ENCODE measurements at places on chromosomes 1 and 21.

- no peak for DNase-seq
Observed at GRCh38 chr1:14482784-14483450, 115.6 kb upstream of the KAZN start.

GRCh38 chr1:208896768-208897167, 652.6 kb upstream of the PLXNA2 start:
- no peak for DNase-seq

- DNase-seq = no peak
Observed at GRCh38 chr1:204443260-204443619, 31.6 kb upstream of the PPP1R15B start.

GRCh38 chr1:38014171-38014570, 1.6 kb downstream of the UTP11 start:
- no peak for DNase-seq

GRCh38 chr1:170701962-170702361, 38.0 kb downstream of the PRRX1 start:
- no peak for DNase-seq

DNA sequence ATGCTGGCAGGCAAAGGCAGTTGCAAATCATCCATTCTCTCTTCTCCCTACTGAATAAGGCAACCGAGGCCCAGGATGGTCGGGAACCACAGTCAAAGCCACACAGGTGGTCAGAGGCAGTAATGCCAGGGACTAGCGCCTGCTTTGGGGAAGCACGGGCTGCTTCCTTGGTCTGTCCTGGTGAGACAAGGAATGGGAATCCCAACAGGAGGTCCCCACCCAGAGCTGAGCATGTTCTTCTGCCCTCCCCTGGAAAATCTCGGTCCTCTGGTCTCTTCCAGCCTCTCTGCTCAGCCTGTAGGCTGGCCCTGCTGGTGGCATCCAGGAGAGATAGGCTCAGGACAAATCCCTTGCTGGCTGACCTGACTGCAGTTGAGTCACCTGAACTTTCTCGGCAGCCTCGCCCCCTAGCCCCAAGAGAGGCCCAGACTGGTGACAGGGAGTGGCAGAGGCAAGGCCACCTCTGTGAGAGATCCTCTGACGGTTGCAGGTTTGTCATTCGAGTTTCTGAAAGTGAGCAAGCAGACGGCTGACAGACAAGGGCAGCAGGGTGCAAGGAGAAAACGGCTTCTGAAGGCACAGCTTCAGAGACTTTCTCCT, 5.8 kb downstream of the OLIG1 start:
- no peak for DNase-seq

- DNase-seq = no peak
Observed at GRCh38 chr1:229563241-229563640, 4.7 kb upstream of the ABCB10 start.

- DNase-seq = no peak
Observed at GRCh38 chr1:51313961-51314777, 16.2 kb downstream of the TTC39A start.

DNA sequence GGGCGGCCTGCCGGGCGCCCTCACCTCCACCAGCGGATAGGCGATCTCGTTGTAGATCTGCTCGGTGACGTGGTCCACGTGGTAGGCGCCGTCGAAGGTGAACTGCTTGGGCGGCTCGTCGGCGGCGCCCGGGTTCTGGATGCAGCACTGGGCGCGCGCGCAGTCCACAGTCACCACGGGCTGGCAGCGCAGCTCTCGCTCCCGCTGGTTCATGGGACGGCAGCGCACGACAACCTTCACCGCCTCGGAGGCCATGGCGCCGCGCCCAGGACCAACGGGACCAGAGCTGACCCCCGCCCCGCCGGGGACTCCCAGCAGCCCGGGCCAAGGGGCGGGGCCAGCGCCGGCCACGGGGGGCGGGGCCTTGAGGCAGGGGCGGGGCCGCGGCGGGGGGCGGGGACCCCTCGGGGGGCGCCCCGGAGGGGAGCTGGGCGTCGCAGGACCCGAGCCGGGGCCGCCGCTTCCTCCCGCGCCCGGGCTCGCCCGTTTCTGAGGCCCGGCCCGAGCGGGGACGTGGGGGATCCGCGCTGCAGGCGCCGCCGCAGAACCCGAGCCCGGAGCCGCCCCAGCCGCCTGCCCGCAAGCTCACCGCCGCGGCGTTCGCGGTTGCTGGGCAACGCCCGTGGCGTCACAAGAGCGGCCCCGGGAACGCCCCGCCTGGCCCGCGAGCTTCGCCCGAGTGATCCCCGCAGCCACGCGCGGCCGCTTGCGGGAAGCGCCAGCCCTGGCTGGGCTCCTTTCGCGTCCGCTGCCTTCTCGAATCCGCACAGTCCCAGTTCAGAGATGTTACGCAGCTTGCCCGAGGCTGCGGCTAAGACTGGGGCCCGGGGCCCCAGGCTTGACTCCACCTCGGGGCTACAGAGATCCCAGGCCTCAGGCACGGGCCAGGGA, at the start of gene KIF17:
Gene KIF17 (minus strand): TSS at position 556 of the 891 bp plus-strand sequence. CDS start 301 bp downstream, at position 255.
- DNase-seq = no peak

DNA sequence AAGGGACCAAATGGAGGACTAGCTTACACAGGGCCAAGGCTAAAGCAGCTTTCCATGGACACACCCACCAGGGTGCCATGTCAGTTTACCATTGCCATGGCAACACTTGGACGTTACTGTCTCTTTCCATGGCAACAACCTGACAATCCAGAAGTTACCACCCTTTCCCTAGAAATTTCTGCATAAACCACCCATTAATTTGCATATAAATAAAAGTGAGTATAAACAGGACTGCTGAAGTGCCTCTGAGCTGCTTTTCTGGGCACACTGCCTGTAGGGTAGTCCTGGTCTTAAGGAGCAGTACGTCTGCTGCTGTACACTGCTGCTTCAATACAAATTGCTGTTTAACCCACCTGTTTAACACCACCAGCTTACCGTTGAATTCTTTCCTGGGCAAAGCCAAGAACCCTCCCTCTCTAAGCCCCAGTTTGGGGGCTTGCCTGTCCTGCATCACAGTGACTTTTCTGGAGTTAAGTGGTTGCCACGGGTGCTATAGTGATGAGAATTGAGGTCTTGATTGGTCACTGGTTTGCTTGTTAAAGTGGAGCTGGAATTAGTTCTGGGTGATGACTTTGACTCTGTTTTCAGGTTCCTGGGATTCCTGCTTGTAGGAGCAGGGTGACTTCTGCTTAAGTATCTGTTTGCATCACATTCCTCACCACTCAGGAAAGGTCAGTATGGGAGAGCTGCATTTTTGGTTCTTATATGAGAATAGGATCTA, 83.2 kb downstream of the CLDN17 start:
- DNase-seq = no peak

- no peak for DNase-seq
Observed at GRCh38 chr1:207851696-207852095, 59.2 kb downstream of the CD34 start.

- DNase-seq = no peak
Observed at GRCh38 chr1:98054786-98055185, 134.0 kb upstream of the DPYD start.

GRCh38 chr21:44296103-44296519, 3.7 kb upstream of the PFKL start:
- DNase-seq = no peak

GRCh38 chr1:178937695-178938094, 66.8 kb upstream of the ANGPTL1 start:
- DNase-seq = no peak

- no peak for DNase-seq
Observed at GRCh38 chr1:15944308-15945010, 31.4 kb downstream of the ZBTB17 start.

DNA sequence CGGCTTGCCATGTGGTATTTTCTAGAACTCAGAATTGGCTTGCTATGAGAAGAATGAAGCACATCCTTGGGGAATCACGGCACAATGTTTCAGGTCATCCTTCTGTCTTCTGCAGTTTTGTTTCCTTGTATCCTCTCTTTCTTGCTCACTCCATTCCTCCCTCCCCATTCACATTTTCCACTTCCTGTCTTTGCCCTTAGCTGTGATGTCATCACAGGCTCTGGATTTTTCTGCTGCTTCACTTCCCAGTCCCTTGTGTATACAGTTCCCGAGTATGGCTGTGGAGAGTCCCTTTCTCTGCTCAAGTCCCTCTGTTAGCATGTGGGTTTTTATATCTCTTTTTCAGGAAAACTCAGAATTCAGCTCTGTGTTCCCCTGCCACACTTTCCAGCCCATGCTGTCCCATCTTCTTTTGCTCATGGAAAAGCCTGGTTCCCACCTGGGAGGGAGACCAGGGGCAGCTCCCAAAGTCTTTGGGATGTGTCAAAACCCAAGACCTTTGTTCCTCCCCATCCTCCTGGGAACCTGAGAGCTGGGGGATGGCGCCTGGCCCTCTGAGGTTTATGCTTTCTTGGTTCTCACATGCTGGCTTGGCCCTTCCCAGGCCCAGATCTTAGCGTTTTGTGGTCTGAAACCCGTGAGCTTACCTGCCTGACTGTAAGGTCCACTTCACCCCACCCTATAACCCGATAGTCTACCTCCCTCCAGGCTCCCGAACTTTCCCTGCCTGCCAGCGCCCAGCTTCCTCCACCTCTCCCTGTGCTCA, 4.8 kb upstream of the RGS16 start:
- no peak for DNase-seq

DNA sequence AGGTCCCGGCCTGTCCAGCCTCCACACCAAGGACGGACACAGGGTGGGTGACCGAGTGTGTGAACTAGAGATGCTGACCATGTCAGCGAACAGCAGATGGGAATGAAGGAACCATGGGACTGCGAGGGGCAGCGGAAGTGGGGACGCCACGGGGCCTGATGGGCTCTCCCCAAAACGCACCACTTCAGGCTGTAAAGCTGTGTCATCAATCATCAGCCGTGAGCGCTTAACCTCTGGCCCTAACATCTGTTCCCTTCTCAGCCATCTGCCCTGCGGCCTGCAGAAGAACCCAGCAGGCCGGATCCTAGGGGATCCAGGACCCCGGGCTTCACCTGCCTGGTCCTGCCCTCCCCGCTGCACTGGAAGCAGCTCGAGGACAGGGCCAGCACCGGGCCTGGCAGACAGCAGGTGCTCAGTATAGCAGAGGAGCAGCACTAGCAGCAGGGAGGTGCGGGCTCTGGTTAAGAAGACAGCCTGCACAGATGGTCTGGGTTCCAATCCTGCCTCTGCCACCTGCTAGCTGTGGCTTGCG, 58.7 kb downstream of the DMRTB1 start:
- no peak for DNase-seq

DNA sequence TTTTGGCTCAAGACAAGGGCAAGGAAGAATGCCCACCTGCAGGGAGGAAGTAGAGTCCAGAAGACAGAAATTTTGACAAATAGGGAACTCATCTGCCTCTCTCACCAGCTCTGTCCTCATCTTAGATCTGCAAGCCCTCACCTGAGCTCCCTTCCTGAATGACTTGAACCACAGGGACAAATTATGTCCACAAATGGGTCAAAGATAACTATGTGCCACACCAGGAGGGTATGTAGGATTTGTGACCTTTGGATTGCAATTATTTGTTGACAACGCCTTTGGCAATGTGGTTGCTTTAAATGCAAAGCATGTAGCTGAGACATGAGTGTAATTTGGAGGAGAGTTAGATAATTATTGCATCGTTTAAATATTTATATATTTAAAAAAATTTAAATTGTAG, 79.5 kb downstream of the GRIK1 start:
- DNase-seq = no peak

DNA sequence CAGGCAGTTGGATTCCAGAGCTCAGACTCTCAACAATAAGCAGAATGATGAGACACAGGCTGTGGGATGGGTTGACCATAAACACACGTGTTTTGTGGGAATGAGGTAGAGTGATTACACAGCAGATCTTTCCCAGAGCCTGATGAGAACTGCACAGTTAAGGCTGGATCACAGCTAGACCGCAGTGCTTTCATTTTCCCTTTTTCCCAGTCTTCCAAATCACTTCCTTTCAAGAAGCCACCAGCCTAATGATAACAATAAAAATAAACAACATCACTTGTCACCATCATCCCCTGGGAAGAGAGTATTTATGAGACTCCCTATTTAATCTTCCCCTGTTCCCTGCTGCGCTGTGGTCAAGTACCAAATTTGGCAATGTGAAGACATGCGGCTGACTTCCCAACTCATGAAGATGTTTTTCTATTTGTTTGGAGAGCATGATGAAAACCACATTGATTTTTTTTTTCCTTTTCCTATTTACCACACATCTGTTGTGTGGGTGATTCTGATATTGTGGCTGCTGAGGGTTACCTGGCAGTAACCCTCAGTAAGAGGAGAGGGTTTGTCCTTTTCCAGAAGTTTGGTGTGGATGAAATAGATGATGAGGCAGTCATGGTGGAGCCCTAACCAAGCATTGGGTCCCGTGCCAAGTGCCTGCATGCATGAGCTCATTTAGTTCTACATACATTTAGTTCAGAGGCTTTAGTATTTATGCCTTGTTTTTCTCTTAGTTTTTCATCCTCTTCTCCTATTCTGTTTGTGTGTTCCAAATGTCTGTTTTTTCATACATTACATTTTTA, 248.9 kb upstream of the HOOK1 start:
- no peak for DNase-seq

- DNase-seq = no peak
Observed at GRCh38 chr1:178976541-178976940, 49.2 kb upstream of the FAM20B start.

- no peak for DNase-seq
Observed at GRCh38 chr1:111318523-111318922, 27.9 kb downstream of the CHIA start.

- DNase-seq = no peak
Observed at GRCh38 chr1:177255411-177255810, 84.7 kb downstream of the BRINP2 start.

DNA sequence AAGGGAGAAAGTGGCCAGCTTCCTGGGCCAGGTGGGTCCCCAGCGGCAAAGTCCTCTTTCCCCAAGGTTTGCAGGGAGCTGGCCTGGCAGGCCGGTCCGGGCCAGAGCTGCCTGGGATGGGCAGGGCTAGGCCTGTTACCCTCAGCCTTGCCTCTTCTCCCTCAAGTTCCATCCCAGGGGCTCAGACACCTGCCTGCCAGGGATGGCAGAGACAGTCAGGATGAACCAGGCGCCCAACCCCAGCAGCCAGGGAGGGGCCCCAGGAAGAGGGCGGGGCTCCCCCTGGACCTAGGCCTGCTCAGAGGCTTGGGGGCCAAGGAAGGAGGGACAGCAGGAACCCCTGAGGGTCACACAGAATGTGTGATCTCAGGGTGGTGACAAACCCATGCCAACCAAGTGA, 120.6 kb downstream of the CASZ1 start:
- no peak for DNase-seq

DNA sequence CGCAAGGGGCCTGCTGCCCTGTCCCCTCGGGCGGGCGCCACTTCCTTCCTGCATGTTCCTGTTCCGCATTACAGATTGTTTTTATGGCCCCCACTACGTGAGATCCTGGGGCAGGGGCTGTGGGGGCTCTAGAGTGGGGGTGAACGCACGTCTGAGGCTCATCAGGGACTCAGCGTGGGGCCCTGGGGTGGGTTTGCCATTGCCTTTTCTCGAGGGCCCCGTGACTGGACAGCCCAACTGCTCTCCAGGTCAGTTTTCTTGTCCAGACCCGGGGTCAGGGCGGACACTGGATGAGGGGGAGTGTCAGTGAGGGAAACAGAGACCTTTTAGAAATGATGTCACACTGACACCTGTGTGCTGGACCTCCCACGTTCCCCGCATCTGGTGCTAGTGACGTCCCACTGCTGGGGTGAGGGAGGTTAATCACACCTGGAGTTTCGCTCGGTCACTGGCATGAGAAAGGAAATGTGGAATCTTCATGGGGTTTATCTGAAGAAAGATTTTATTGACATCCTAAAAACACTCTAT, 65.9 kb downstream of the AGPAT3 start:
- DNase-seq = no peak

- no peak for DNase-seq
Observed at GRCh38 chr1:201374364-201374763, 3.1 kb downstream of the TNNT2 start.

Measured in stimulated activated CD4-positive, alpha-beta T cell treated with anti-CD3 and anti-CD28 coated beads, Interleukin-4, amount 100 ng/mL, for 48 hours (primary cell).